WTC11 (cell line): ENCODE measurements at places on chromosomes 3 and 15.

DNA sequence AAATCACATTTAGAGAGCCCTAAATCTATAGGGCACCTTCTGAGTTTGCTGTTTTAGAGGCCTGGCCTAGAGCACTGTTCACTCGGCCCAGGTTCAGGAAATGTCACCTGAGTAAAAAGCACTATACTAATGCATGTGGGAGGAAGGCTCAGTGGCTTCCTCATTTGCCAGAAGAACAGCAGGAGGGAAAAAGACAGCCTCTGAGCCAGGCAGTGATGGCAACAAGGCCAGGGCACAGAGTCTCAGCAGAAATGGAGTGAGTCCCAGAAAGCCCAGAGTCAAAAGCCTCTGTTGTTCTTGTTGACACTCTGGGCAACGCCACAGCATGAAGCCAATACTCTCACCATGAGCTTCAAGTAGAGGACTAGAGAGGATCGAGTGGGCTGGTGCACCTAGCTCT is 25.9 kb downstream of the LTF start:
- DNase-seq: no peak

DNA sequence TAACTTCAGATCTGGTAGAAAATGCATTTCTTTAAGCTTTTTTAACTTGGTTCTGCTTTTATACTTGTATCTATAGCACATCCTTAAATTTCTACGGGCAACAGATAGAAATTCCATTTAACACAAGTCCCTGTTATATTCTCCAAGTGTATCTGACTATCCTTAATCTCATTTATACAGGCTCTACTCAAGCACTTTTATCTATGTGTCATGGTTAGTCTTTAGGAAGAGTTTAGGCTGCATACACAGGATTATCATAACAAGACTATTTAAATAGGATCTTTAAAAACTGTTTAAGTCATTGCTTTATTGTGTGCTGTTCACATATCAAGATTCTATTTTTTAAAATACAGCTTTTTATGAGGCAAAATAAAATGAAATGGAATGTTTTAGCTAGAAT is 52.7 kb downstream of the SETD5 start:
- DNase-seq: no peak

DNA sequence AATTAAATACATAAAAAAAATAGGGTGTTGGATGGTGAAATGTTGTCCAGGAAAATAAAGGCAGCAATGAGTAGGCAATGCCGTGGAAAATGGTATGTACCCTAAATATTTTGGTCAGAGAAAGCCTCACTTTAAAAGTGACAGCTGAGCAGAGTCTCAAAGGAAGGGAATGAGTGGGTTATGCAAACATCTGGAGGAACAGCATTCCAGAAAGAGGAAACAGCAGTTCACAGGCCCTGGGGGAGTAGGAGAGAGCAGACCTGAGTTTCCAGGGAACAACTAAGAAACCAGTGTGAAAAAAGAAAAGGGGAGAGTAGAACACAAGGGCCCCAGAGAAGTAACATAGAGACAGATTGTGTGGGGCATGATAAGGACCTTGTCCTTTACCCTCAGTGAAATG is 230.0 kb upstream of the CNTN3 start:
- no peak for DNase-seq

GRCh38 chr3:72229952-72230351 is 445.0 kb upstream of the PROK2 start:
- DNase-seq: no peak

GRCh38 chr3:111846039-111846438 is 13.0 kb upstream of the PHLDB2 start:
- no peak for DNase-seq

DNA sequence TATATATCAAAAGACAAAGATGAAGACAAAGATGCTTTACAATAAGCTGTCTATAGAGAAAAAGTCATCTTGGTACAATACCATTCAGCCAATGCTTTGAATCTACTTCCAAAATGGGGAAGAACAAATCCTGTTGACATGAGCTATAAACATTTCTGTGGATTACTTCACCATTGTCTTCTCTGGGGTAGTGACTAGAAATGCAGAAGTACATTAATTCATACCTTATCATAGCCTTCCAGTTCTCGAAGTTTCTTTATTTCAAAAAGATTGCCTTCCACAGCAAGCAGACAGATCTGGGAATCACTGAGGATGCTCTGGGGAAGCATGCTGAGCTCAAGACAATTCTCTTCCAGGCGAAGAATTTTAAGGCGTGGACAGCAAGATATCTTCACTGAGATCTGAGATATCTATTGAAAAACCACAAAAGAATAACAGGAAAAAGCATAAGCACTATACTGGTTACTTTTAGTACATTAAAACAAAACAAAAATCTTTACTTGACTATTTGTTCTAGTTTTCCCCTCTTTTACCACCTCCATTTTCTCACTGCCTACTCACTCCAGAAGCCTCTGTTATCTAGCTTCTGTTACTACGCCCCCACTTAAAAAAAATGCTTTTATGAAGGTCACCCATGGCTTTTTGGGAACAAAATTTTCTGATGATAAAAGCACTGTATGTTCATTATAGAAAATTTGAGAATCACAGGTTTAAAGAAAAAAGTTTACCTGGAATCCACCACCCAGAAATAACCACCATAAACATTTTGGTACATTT is 3.6 kb downstream of the LRRC57 start:
- no peak for DNase-seq

GRCh38 chr3:136151219-136151618 is 44.9 kb downstream of the MSL2 start:
- no peak for DNase-seq

DNA sequence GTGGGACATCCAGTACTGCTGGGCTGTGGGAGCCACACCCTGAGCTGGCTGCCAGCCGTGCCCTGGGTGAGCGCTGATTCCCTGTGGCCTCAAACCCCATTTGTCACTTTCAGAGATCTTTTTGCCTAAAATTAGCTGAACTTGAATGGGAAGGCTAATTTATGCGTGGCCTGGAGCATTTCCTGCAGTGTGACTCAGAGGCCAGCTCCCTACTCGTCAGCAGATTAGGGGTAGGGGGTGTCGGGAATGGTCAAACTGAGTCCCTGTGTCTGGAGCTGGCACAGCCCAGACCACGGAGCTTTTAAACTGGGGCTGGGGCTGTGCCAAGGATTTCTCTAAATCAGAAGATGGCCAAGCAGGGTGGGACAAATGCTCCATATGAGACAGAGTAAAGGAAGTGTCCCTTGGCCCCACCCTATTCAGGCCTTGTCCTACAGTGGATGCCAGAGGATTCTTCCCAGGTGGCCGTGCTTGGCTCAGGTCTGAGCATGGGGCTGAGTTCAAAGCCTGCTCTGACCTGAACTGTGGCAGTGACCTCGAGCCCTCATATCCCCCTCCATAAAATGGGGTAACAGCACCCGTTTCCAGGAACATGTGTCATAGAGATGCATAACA is 59.7 kb downstream of the ATP2B2 start:
- DNase-seq: no peak
